Stimulated activated CD4-positive, alpha-beta T cell treated with anti-CD3 and anti-CD28 coated beads, Interleukin-4, amount 100 ng/mL, for 1 hour (primary cell): ENCODE measurements at places on chromosomes 7 and 10.

GRCh38 chr7:8284606-8285005 is 22.6 kb upstream of the ICA1 start:
- no peak for DNase-seq

GRCh38 chr10:97188261-97188711 is 2.5 kb upstream of the SLIT1 start:
- no peak for DNase-seq

DNA sequence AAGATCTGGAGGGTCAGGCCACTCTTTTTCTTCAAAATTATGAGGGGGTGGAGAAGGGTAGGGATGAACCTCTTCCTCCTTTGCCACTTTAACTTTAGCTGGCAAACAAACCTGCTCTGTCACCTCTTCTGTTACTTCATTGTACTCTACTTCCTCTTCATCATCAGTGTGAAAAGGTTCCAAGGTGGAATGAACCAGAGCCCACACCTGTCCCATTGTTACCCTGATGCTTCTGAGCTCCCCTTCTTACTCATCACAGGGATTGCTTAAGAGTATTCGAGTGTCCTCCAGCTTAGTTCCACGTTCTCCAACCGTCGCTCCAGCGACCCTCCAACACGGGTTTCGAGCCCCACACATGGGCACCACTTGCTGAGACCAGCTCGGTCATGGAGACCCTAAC is 5.2 kb downstream of the MRPS24 start:
- DNase-seq, result no peak

- no peak for DNase-seq
These were observed 91.4 kb downstream of the CLEC2L start for GRCh38 chr7:139614886-139615285.

DNA sequence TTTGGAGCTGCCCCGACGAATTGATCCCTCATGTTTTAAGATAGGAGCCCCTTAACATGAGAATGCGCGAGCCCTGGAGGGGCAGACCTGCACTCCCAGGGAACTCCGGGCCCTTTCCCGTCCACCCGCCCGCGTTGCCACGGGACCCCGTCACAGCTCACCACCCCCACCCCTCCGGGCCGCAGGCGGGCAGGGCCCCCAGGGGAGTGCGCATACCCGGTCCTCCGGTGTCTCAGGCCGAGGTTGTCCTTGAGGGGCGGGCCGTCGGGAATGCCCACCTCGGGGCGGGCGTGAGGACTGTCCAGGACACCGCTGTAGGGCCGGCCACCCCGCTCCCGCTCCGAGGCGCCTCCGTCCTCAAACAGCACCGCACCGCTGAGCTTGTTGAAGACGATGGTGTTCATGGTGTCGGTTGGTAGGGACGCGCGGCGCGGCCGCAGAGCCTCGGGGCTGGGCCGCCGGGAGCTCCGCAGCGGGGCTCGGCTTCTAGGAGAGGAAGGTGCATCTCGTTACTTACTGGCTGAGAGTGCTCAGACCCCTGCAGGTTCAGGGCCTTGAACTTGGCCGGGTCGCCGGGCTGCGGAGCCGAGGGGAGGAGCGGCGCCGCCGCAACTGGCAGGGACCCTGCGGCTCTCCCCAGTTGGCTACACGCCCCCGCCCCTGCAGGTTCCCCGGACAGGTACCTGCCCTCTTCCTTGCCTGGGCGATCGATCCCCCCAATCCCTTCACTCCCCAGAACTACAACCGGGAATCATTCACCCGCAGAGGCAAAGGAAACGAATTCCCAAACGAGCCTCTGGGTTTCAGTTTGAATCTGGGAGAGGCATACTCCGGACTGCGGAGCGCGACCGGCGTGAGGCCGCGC is 2.4 kb downstream of the MKX start:
- peak; percentile 41 for DNase-seq

- no peak for DNase-seq
These were observed 13.4 kb downstream of the SLC13A4 start for GRCh38 chr7:135714534-135715009.

DNA sequence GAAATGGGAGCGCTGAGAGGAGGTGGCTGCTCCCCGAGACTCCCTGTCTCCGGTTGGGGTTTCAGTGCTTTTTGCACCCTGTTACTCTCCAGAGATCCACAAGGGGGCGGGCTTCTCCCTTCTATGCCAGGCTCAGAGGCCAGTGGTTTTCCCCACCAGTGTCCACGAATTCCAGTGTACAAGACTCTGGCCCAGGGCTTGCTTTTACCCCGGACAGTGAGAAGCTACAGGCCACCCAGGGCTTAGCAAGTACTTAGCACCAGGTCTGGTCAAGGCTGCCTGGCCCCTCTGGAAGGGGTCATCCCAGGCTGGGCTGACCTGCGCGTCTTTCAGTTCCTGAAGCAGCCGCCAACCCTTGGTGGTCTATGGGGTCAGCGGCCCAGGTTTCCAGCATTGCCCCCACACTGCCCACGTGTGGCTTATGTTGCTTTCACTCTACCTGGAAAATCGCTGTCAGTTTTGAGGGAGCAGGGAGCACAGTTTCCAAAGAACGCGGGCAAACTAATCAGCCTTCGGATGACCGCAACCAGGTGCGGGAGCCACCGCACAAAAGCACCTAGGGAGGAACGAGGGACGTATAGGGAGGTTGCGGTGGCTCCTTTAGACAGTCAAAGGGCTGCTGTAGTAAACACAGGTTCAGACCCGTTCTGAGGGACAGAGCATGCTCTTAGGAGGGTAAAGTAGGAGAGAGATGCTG is 6.8 kb downstream of the CYP26A1 start:
- peak; percentile 48 for DNase-seq

DNA sequence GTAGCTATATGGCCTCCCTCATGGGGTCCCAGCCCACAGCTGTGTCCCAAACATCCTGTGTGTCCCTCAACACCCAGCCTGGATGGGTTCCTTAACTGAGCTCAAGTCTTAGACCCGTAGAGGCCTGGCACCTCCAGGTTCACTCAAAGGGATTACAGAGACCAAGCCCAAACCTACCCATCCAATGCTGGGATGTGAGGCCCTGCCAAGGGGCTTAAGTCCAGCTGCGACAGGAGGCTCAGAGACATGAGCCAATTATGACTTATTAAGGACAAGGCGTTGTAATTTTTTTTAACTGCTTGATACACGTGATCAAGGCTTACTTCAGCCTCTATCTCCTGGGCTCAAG is 105.6 kb upstream of the RET start:
- DNase-seq, result no peak

- DNase-seq, result no peak
These were observed 340.5 kb downstream of the PTPRN2 start for GRCh38 chr7:158246960-158247673.

GRCh38 chr10:78924319-78925003 is 144.3 kb upstream of the ZMIZ1 start:
- no peak for DNase-seq

GRCh38 chr10:110845756-110846620 is 25.7 kb upstream of the PDCD4 start:
- DNase-seq, result no peak

DNA sequence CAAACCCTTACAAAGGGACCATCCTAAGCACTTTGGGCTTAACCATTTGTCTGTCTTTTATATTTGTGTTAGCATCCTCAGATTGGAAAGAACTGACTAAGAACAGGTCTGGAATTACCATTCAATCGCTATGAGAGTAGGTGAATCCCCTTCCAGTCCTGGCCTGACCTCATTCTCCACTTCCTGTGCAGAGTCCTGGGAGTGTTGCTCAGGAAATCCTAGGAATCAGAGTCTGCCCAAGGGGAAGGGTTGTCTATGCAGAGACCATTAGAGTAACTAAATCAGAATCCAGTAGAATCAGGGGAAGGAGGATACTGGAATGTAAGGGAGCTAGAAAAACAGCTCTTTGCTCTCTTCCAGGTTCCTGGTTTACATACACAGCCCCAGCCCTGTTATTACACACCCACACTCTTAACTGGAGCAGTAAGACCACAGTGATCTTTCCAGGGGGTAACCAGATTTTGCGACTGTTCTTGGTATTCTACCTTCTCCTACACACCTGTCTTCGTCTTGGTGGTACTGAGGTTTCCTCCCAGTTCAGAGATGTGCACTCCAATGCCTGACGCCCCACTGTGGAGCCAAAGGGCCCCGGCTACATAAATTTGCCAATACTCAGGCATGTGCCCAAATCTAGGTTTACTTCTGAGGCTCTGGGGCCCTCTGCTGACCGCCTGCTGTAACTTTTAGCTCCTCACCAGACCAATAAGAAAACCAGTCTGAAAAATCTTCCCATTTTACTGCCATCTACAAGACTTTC is 103.7 kb downstream of the RNF216 start:
- peak; percentile 56 for DNase-seq

GRCh38 chr7:83478616-83479015 is 170.3 kb downstream of the SEMA3E start:
- DNase-seq, result no peak

GRCh38 chr10:1297566-1298301 is 241.5 kb downstream of the WDR37 start:
- DNase-seq, result no peak

DNA sequence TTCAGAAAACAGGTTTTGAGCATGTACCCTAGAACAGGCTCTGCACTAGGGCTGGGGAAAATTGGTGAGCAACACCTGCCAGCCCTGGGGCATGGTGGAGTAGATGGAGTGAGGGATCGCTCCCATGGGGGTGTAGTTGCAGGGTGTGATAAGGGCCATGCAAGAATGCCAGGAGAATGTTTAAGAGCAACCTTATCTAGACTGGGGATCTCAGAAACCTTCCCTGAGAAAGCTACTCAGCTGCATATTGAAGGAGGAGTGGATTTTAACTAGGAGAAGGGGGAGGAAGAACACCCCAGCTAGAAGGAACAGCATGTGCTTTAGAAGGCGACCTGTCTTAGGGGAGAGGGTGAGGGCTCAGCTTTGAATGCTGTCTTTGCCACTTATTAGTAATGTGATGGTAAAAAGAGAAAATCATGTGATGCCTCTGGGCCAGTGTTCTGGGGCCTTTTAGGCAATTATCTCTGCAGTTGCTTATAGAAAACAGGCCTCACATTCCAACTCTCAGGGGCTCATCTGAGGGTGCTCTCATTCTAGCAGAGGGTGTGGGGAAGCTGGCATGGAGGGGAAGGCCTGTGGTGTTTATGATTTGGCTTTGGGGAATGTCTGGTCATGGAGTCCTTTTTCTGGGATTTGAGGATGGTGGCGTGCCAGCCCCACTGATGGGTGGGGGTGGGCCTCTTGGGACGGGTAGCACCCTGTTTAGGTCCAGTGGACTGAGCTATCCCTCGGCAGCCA is 225.4 kb downstream of the BMPER start:
- no peak for DNase-seq

DNA sequence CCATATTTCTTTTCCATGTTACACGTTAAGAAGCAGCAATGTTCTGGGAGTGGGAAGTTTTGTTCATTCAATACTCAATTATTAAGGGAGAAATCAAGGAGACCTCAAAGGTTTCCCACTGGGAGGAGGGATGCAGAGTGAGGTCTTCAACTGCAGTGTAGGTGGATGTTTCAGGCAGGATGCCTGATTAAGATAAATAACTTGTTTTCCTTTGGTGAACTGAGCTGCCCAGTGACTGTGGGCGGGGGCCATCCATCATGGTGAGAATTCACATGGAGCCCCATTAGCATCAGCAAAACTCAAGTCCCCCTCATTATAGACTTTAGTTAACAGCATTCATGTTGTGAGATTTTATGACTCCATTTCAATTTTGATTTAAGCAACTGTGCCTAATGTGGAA is 121.1 kb downstream of the PLPP4 start:
- DNase-seq, result no peak

DNA sequence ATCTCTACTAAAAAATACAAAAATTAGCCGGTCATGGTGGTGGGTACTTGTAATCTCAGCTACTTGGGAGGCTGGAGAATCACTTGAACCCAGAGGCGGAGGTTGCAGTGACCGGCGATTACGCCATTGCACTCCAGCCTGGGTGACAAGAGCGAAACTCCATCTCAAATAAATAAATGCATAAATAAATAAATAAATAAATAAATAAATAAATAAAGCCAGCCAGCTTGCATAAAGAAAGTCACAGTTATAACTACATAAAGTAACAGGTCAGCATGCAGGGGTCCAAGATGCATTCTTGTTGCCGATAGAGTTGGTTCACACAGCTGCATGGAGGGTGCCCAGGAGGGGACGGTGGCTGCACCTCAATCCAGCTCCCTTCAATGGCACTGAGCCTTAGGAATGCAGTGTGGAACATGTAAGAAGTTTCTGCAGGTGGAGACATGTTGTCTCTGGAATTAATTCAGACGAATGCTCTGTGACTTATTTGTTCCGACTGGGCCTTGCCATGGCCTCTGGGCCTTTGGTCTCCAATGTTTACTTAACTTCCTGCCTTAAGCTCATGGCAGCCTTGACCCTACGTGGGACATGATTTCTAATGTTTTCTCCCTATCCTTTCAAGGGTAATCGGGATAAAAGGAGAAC is 159.6 kb upstream of the PRKCQ start:
- DNase-seq, result no peak

GRCh38 chr7:49885593-49886285 is 112.3 kb downstream of the VWC2 start:
- DNase-seq, result no peak

DNA sequence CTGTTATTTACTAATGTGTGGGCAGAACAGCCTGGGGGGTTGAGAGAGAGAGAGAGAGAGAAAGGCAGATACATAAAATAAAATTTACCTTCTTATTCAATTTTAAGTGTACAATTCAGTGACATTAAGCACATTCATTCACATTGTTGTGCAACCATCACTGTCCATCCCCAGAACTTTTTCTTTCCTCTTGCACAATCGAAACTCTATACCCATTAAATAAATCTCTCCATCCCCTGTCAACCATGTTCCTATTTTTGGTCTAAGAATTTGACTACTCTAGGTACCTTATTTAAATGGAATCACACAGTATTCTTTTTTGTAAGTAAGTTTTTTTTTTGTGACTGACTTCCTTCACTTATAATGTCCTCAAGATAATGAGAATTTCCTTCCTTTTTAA is 181.6 kb downstream of the SND1 start:
- no peak for DNase-seq

DNA sequence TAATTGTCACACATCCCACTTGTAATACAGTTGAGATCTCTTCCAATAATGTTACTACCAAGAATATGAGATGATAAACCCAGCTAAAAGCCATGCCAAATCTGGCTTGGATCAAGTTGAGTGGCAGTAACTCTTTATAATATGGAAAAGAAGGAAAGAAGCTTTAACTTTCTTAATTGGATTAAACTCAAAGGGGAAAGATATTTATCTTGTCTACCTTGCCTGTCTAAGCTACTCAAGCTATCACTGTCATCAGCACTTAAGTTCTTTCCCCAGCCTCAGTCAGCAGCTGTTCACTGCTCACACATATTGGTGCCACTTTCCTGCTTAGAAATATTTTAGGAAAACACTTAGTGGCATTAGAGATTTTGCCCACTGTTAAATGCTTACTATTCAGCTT is 350.7 kb downstream of the IPMK start:
- no peak for DNase-seq

- DNase-seq, result no peak
These were observed 391.2 kb downstream of the TYW1 start for GRCh38 chr7:67387851-67388250.
